Mesothelial cell of epicardium (in vitro differentiated cells): ENCODE measurements at places on chromosomes 5 and 9.

DNA sequence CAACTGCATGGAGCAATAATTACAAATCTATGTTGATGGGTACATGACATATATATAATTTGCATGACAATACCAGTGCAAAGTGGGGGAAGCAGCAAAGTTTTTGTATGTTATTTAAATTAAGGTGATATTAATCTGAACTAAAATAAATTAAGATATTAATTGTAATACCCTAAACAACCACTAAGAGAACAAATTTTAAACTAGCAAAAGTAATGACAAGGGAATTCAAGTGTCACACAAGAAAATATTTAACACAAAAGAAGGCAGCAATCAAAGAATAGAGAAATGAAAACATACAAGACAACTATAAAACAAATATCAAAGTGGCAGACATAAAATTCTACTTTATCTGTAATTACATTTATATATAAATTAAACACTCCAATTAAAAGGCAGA lies 2003.4 kb downstream of the MAT2B start:
- DNase-seq, result no peak

DNA sequence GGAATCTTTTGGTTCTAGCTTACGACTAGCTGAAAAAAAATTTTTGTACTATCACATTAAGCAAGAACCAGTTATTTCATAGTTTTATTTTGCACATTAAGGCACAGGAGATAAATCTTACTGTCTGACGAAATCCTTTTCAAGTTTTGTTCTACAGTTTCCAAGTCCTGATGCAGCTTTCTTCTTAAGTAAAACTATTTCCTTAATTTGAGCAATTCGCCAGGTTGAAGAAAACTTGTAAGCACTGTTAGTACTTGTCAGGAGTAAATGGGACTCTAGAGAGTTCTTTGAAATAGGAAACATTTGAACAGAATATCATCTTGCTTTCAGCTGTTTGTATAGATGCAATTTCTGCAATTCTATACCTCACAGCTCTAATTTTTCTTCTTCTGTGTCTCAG lies 318.8 kb upstream of the ELAVL2 start:
- no peak for DNase-seq

DNA sequence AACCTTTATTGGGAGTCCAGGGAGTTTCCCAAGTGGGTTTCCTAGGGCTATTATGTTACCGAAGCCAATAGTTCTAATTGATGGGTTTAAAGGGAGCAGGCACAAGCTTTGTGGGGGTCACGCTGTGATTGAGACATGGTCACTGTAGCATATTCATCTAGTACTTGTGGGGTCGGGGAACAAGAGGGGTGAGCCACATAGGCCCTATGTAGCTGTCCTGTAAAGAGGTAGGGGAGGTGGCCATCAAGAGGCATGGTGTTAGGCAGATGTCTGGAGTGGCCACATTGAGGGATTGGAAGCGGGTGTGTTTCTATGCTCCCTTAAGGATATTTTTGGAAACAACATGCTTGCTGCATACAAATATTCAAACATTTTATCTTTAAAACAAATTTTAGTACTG lies 50.1 kb downstream of the EXOSC2 start:
- DNase-seq, result no peak

- DNase-seq, result no peak
Observed at GRCh38 chr5:161804263-161804662, 43.7 kb upstream of the GABRA1 start.

DNA sequence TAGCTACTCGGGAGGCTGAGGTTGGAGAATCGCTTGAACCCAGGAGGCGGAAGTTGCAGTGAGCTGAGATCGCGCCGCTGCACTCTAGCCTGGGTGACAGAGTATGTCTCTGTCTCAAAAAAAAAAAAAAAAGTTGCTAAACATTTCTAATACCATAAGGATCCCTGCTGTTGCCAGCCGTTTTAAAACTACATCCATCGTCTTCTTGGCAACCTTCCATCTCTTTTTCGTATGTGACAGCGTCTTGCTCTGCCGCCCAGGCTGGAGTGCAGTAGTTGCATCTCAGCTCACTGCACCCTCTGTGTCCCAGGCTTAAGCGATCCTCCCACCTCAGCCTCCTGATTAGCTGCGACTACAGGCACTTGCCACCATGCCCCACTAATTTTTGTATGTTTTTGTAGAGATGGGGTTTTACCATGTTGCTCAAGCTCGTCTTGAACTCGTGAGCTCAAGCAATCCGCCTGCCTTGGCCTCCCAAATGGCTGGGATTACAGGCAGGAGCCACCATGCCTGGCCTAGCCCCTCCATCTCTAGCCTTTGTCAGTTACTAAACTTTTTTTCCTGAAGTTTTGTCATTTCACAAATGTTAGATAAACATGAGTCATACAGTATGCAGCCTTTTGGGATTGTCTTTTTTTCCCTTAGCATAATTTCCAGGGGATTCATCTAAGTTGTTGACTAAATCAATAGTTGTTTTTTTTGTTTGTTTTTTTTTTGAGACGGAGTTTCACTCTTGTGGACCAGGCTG lies 13.5 kb downstream of the NSD1 start:
- no peak for DNase-seq

DNA sequence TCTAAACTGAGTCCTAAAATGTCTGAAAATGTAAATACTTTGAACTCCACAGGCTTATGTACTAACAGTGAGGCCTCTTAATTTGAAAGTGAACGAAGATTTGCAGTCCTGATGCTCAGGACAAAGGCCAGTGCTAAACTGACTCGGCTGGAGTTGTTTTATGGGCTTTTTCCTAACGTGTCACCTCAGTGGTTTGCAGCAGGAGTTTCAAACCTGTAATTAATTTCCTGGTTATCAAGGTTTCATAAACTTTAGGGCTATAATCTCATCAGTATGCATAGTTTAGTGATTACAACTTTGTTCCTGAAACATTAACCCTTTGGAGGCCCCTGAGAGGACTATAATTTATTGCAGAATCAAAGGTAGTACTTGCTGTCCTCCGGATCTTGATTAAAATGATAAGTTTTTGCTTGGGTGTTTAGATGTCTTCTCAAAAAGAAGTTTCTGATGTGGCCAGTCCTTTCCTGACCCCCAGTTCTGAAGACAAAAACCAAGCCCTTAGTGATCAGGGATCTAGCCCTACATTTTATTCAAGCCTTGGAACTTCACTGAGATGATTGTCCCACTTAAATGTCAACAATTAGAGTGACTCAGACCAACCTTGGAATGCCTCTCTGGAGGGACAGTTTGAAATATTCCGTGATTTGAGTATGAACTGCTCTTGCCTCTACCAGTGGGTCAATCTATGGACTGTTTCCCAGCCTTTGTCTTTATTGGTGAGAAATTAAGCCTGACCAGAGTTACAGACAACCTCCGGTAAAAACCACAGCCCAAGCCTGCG lies 11.1 kb upstream of the S100Z start:
- DNase-seq, result no peak

GRCh38 chr9:3916411-3916810 lies 383.5 kb downstream of the GLIS3 start:
- DNase-seq, result no peak

- no peak for DNase-seq
Observed at GRCh38 chr5:39691993-39692392, 267.2 kb upstream of the DAB2 start.

GRCh38 chr9:112558476-112558875 lies 71.8 kb downstream of the KIAA1958 start:
- DNase-seq, result no peak
